ENCODE measurements at places on chromosomes 13 and 19.

GRCh38 chr13:19674898-19675297 lies 41.4 kb downstream of the MPHOSPH8 start:
- no peak for DNase-seq

GRCh38 chr19:45935267-45935666 lies 20.7 kb upstream of the NANOS2 start:
- no peak for DNase-seq

- no peak for DNase-seq
Measured at GRCh38 chr19:33259539-33259938, 33.9 kb upstream of the SLC7A10 start.

DNA sequence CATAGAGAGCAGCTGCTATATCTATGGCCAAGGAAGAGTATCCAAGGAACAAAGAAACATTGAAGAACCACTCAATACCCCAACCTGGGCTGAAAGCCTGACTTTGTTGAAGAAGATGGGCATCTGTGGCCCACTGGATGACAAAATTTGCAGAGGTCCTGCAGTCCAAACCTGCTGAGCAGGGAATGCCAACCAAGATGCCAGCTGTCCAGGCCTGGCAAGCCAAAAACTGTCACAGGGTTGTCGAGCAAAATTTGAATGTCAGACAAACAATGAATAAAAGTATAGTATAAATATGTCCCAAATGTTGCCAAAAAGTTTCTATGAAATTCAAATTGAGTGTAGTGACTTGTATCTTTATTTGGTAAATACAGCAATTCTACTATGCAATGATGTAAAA lies 1040.2 kb downstream of the PCDH9 start:
- DNase-seq: no peak

- DNase-seq: no peak
Measured at GRCh38 chr19:18790566-18791314, at the start of gene COMP. Gene COMP, minus strand, starts transcription at chr19:18791305. Its CDS starts 36 bp downstream, at chr19:18791269.

DNA sequence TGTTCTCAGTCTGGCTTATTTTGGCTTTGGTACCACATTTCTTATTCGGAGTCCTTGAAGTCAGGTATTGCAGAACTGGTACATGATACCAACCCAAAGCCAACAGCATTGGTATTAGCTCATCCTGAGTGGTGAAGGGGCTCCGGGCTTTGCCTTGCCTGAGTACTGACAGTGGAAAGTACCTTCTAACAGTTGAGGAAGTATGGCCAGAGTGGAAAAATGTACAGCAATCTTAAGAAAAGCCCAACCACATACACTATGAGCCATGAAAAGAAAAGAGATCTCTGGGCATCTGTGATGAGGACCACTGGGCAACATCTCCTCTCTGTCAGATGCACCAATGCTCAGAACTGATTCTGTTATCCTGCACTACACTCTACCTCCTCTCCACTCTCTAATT lies 8.3 kb downstream of the LCP1 start:
- no peak for DNase-seq

GRCh38 chr19:2252797-2253105 lies 3.5 kb downstream of the JSRP1 start:
- no peak for DNase-seq

DNA sequence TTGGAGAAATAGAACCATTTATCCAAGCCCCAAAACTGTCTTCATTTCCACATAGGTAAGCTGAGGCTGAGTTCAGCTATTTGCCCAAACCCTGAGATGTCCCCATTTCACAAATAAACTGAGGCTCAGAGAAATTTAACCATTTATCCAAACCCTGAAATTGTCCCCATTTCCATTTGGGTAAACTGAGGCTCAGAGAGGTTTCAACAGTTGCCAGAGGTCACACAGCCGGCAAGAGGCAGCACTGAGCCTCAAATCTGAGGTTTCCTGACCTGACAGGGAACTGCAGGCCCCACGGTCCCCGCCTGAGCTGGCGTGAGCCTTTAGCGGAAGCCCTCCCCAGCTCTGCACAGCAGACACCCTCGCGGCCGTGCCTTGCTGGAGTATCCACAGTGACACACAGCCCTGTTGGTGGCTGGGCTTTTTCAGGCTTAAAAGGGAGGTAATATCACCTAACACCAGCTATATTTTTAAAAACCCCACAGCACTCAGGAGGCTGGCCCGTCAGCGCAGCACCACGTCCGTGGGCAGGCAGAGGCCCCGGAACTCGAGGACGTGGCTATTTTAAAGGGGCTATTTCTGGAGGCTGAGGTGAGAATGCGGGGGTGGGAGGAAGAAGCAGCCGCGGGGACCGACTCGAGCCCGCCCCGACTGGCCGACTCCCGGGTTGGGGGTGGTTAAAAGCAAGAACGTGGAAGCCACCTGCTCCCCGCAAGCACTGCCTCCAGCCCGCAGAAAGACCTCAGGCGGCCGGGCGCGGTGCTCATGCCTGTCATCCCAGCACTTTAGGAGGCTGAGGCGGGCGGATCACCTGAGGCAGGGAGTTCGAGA lies 18.5 kb downstream of the PTPRS start:
- DNase-seq: no peak

GRCh38 chr19:22421797-22422196 lies 349 bp downstream of the ZNF98 start:
- DNase-seq: no peak

DNA sequence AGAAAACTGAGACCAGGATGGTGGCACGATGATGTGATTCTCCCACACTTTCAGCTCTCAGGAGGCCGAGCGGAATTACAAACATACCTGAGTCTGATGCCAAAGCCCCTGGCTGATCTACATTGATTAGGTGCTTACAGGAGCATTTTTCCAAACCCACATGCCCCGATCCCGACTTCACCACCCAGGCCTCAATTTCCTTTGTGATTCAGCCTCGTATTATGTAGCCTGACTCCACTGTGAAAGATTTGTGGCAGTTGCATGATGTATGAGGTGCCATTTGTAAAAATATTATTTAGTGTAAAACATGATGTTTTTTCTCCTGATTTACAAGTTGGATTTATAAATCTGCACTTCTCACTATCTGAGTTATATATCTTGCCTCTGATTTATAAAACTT lies 118.0 kb downstream of the TSHZ3 start:
- DNase-seq: no peak

- no peak for DNase-seq
Measured at GRCh38 chr19:55483706-55484592, 1.0 kb upstream of the NAT14 start.

- DNase-seq: peak; percentile 86
Measured at GRCh38 chr19:17292301-17293074, 10.7 kb downstream of the ABHD8 start.

GRCh38 chr19:1921326-1921725 lies 16.1 kb downstream of the ADAT3 start:
- DNase-seq: no peak

GRCh38 chr19:57813919-57814504 lies 701 bp downstream of the ZNF552 start:
- DNase-seq: no peak

DNA sequence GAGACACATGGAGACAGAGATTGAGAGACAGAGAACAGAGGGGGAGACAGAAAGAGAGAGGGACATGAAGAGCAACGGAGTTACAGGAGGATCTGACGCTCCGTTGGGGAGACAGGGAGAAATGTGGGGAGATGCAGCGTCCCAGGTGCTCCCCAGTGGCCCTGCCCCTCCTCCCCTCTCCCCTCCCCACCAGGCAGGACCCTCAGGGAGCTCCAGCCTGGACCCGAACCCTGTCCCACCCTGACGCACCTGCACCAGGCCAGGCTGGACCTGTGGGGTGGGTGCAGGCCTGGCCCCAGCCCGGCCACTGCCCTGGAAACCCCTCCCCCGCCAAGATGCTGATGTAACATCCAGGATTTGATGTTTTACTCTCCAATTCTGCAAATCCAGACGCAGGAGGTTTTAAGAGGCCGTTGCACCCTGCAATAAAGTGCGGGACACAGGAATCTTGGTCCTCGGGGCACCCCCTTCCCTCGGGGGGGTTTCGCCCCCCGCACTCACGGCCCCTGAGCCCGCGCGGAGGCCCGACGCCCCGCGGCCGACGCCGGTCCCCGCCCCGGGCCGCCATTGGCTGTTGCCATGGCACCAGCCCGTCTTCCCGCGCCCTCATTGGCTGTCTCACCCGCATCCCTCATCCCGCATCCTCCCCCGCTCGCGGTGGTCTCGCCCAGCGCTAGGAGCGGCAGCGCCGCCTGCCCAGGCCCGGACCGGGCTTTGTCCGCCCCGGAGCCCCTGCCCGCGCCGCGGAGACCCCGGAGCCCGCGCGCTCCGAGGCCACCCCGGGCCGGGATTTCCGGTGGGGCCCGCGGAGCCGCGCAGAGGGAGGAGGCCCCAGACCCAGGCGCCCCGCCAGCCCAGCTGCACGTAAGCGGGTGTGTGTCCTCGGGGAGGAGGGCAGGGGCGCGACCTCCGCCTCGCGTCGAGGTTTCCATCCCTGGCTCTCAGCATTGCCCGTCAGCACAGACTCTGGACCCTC lies at the start of gene APC2:
Gene APC2 (plus strand): TSS at position 655 of the 976 bp plus-strand sequence. CDS start 2,881 bp downstream, outside the sequence.
- DNase-seq: no peak

- no peak for DNase-seq
Measured at GRCh38 chr19:41031916-41032315, 40.8 kb downstream of the CYP2B6 start.

DNA sequence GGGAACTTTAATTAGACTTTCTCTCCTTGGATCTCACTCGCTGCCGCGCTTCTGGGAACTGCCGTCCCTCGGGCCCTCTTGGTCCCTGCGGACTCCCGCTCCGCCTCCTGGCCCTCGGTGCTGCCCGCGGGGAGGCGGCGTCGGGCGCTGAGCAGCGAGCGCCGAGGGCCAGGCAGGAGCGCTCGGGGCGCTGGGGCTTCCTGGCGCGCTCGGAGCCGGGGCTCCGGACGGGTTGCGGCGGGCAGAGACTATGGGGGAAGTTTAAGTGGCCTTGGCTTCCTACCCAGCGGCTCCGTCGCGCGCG lies 704 bp downstream of the CHST8 start:
- no peak for DNase-seq

DNA sequence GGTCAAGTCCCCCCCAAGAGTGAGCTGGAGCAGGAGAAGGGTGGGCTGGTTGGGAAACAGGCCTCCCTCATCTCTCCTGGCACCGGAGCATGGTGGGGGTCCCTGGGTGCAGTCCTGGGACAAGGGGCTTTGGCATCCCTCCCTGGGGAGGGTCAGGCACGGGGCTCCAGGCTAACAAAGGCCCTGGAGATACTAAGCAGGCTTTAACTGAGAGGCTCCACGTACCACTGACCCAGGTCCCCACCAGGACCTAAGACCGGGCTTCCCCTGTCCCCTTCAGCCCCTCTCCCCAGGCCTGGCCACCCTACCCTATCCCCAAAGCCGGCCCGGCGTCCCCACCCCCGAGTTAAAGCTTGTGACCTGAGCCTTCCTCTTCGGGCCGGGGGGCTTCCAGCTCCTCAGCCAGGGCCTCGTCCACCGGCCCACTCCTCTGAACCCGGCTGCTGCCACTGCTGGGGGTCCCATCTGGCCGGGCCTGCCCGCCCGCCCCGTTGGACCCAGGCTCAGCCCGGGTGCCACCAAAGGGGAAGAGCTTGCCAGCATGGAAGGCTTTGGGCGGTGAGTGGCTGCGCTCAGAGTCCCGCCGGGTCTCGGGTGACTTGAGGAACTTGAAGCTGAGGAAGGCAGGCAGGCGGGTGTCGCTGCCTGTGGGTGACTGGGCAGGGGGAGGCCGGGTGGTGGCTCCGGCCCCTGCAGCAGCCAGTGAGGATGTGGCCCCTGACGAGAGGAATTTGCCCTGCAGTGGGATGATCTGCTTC lies 10.1 kb downstream of the ANO8 start:
- DNase-seq: no peak

GRCh38 chr19:33312065-33312464 lies 9.7 kb upstream of the CEBPA start:
- DNase-seq: no peak

GRCh38 chr13:102443249-102443648 lies 41.4 kb upstream of the FGF14 start:
- no peak for DNase-seq

DNA sequence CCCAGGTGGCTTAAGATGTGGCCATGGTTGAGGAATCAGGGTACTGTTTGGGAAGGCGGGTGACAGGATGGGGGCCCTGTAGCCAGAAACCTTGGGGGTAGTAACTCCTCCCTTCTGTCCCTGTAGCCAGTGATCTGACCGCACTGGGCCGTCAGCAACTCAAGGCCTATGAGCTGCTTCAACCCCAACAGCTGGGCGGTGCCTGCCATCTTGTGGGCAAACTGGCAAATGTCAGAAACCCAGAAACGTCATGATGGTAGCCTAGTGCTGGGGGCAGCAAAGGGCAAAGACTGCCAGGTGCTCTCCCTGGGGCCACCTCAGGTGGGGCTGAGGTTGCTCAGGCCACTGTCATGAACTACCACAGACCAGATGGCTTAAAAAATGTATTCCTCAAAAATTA lies 3.5 kb downstream of the COPE start:
- DNase-seq: peak; percentile 40

DNA sequence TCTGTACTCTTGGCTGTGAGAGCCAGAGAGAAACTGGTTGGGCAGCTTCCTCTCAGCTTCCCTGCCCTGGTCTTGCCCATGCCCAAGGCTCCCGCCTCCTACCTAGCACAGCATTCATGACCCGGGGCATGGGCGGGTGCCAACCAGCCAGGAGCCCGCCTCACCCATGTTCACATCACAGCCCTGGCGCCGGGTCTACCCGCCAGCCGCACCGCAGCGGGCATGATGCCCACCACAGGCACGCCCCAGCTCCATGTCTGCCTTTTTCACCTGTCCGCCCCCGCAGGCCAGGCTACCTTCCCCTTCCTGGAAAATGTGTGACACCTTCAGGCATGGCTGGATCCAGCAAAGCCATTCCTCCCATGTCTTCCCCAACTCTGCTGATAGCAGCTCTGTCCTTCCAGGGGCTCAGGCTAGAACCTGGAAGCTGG lies 42.1 kb downstream of the PTPRS start:
- no peak for DNase-seq

DNA sequence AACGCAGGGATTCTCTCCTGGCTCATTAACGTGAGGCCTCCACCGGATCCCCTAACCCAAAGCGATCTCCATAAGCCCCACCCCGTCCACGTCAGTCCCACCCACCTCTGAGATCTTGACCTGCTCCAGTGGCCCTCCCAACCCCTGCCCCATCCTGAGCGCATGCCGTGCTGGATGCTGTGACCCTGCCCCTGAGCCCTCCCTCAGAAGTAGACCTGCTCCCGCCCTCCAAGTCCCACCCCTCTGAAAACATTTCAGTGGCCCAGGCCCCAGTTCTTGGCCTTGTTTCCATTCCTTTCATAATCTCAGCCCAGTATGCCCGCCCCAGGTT lies 19.9 kb downstream of the LMTK3 start:
- no peak for DNase-seq

Measured in kidney capillary endothelial cell (primary cell).